ENCODE measurements at places on chromosomes 5 and 9.

- no peak for DNase-seq
These were observed 218.7 kb downstream of the GLIS3 start for GRCh38 chr9:4080921-4081895.

DNA sequence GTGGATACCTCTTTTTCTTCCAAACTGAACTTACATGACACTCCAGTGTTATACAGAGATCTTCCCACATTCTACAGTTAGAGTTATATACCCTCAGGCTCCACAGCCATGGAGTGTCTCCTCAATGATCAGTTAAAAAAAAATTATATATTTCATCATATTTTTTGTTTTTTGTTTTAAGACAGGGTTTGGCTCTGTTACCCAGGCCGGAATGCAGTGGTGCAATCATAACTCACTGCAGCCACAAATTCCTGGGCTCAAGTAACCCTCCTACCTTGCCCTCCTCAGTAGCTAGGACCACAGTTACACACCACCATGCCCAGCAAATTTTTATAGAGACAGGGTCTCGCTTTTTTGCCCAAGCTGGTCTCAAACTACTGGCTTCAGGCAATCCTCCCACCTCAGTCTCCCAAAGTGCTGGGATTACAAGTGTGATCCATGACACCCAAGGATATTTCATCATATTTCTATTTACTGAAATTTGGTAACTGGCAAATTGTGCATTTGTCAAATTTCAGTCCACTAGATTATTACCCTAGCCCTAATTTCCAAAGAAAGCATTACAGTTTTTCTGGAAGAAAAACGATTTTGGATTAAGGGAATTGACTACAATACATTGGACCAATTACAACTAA, 18.1 kb upstream of the SCAI start:
- no peak for DNase-seq

DNA sequence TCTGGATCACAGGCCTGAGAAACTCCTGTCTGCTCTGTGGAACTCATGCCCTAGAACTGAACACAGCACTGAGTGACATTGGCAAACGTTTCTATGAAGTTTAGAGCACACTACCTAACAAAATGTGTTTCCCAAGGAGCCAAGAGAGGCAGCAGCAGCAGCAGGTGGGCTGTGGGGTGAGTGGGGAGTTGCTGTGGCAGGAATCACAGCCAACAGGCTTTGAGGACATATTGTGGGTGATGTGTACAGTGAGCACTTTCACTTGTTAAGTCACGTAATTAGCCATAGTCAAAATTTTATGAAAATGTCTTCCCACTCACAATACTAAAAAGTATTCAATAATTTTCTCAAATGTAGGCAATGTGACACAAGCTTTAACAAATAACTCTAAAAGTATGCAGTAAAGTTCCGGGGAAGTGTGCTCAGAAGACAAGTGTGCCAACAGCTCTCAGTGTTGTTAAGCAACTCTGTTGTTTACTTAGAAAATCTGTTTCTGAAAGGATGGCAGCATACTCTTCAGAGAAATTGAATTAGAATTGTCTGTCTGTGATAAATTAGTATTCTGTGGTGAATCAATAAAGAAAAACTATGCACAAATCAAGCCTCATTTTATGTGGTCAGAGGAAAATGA, 482.1 kb downstream of the SEMA5A start:
- DNase-seq, result no peak

- no peak for DNase-seq
These were observed 89.3 kb downstream of the MACIR start for GRCh38 chr5:103347716-103348423.

DNA sequence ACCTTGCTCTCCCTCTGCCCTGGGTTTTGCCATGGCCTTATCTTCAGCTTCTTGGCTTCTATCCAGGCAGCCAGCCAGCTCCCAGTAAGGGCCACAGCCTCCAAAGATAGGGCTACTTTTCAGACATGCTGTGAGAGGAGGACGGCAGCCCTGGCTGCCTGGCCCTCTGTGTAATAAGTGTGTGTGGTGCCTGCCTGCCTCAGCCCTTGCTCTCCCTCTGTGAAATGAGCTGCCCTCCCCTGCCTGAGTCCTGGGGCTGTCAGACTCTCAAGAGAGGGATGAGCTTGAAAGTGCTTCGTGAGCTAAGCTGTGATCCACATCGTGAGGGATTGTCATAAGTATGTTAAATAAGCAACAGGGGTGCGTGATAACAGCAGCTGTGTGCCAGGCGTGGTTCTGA, 8.1 kb downstream of the NDST1 start:
- DNase-seq, result no peak

DNA sequence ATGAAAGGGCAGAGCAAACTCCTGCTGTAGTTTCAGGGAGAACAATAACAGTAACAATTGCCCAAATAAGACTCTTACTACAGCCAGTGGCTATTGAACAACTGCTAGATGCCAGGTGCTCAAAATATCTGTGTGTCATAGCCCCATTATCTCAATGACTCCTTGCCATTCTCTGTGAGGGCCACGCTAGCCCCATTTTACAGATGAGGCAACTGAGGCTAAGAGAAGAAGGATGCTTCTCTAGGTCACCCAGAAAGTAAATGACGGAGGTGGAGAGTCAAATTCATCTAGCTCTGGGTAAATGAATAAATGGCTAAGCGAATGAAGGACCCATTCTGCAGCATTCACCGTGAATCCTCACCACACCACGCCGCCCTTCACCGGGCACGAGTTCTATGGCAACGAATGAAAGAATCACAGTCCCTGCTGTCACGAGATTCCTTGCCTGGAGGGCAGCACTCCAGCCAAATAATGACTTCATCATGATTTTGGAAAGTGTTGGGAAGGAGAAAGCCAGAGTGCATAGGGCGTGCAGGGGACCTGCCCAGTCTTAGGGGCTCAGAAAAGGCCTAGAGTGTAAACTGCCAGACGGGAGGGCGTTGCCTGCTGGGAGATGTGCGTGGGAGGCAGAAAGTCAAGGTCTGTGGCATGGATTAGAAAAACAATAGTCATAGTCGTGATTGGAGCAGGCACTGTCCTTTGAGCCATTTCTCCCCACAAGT, 147.2 kb downstream of the C9orf50 start:
- no peak for DNase-seq

DNA sequence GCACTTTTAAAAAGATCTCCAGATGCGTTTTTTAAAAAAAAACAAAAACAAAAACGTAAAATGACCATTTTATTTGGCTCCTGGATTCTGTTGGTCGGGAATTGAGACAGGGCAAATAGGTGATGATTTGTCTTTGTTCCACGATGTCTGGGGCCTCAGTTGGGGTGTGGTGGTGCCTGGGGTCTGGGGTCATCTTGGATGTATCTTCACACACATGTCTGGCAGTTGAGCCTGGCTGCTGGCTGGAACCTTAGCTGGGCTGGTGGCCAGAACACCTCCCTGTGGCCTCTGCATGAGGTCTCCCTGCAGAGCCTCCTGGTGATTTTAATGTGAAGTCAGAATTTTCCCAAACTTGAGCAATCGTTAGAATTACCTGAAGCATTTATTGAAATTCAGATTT, 42.5 kb upstream of the BASP1 start:
- no peak for DNase-seq

GRCh38 chr9:99400184-99400731, 178.2 kb downstream of the SEC61B start:
- DNase-seq, result no peak

DNA sequence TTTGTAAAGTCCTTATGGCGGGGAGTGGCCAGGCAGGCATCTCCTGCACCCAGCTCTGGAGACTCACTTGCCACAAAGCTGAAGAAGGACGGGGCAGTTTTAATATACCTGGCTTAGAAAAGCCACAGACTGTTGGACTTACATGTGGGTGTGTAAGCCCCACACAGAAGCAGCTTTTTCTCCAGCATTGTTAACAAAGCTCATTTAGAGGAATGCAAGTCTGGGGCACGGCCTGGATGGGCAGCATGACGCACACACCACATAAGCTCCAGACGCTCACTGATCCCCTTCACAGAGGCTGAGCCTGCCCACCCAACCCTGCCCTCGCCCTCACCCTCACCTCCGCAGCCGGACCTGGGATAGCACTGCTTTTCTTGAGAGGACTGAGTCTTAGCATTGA, 58.0 kb upstream of the PDE8B start:
- no peak for DNase-seq
